ENCODE measurements at places on chromosomes 2 and 18. TPM values are rescaled to one million over a fixed set of nuclear protein-coding genes. Genes with fewer than 3 reads are reported as not detected.

The SCN7A gene
- total RNA-seq: 1.6 TPM

The ADAM23 gene
- 20.0 TPM for total RNA-seq

The NEUROD1 gene
- 4.9 TPM for total RNA-seq

The GPBAR1 gene
- total RNA-seq: not detected

The ZDBF2 gene
- total RNA-seq: 31.4 TPM

The ACVR1C gene
- 5.7 TPM for total RNA-seq

The IKZF2 gene
- 11.0 TPM for total RNA-seq

The TRIM54 gene
- total RNA-seq: not detected

The LIPG gene
- 10.2 TPM for total RNA-seq

The SERPINB12 gene
- total RNA-seq: not detected

The HEATR5B gene
- 125 TPM for total RNA-seq

The NR4A2 gene
- 15.1 TPM for total RNA-seq

The ATP6V1B1 gene
- total RNA-seq: not detected

The HOXD4 gene
- total RNA-seq: not detected
